ENCODE measurements at places on chromosomes 4 and X.

GRCh38 chrX:99752776-99753175 is 657.3 kb downstream of the PCDH19 start:
- no peak for DNase-seq

DNA sequence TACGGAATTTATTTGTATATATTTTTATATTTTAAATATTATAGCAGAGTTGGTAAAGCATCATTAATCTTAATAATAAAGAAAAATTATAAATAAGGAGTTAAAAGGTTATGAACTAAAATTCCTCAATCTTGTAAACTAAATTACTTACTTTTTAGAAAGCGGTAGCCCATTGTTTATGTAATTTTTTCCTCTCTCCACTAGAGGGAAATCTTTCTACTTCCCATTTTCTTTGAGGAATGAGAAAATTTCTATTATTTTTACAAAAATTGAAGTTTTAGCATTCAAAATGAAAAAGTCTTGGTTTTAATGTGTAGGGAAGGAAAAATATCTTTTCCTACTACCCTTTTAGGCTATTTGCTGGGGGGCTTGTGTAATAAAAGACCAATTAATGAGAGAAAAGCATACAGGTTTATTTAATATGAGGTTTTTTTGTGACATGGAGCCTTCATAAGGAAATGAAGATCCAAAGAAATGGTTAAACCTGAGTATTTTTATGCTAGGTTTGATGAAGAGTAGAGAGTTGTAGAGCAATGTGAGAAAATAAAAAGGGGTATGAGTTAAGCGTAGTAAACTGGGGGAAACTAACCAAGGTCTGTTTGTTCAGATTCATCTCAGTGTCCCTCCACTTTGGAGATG is 68.7 kb upstream of the ADAD1 start:
- peak; percentile 11 for DNase-seq

GRCh38 chr4:4289055-4289454 is 899 bp downstream of the LYAR start:
- DNase-seq: no peak

GRCh38 chr4:1093391-1094335 is 19.7 kb downstream of the RNF212 start:
- DNase-seq: no peak

- no peak for DNase-seq
Measured at GRCh38 chr4:66849596-66849995, 695.7 kb downstream of the CENPC start.

GRCh38 chr4:19301527-19301926 is 950.2 kb upstream of the SLIT2 start:
- DNase-seq: no peak

DNA sequence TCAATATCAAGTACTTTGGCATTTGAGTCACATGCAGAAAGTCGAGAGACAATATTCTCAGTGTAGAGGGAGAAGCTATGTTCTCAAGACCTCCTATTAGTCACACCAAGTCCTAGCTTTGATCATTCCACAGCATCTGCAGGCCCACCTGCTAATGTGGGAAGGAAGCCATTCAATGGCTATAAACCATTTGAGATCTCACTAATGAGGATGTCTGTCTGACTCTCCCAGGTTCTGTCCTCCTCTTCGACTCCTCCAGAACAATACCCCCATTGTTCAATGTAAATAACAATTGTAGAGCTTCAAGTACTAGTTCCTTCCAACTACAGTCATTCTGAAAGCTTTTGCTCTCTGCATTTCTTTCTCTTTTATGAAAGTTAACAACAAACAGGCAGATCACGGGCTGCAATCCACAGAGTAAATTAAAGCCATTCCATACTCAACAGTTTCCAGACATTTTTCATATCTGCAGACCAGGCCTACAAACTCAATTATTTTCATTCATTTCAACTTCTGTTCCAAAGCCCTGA is 140.2 kb upstream of the EDNRA start:
- no peak for DNase-seq

DNA sequence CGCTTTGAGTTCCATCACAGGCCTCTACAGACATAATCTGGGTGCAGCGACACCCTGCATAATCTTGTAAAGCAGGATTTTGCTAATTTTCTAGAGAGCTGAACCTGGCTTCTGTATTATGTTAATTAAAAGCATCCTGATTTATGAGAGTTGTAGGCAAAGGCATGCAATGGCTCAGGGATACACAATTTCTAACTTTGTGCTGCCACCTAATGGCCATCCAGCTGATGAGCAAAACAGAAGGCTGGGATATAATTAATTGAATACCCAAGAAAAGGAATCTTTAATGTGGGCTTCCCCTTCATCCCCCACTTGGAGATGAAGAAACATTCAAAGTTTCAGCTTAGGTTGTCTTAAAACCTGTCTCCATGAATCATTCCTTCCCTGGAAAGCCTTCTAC is 78.1 kb downstream of the BMP15 start:
- peak; percentile 26 for DNase-seq

- DNase-seq: no peak
Measured at GRCh38 chr4:182306792-182307507, 63.7 kb downstream of the TENM3 start.

DNA sequence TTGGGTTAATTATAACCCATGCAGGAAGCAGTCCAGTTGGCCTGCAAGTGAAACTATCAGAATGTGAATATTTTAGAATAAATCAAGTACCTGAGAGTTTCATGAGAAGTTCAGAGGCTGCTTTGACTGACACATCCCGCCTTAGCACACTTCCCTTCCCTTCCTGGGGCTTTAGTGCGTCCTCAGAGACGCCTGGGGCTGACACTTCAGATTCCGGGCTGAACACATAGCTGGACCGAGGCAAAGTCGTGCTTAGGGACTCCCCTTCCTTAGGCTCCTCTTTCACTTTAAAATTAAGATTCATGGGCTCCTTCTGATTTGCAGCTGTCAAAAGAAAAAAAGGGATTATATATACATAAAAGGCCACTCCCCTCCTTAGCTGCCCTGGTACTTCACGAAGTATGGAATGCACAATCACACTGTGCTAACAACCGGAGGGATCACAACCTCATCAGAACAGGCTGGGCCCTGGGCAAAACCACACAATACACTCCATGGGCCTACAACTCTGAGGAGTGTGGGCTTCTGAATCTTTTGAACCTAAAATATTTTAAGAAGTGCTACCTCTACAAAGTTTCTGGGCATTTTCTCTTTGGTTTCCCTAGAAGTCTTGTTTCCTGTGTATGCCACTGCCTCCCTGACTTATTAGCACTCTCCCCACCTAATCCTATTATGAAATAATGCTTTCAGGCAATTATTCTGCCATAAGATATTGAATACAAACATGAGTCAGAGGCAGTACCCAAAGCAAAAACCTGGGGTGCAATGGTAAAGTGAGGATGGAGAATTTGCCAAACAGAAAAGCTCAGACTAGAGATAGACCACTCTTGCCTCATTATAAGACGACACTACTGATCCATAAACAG is 68.2 kb downstream of the ZNF827 start:
- DNase-seq: no peak

GRCh38 chrX:118496763-118497079 is 1.1 kb downstream of the DOCK11 start:
- no peak for DNase-seq

- DNase-seq: no peak
Measured at GRCh38 chr4:124499261-124499660, 213.3 kb downstream of the ANKRD50 start.

DNA sequence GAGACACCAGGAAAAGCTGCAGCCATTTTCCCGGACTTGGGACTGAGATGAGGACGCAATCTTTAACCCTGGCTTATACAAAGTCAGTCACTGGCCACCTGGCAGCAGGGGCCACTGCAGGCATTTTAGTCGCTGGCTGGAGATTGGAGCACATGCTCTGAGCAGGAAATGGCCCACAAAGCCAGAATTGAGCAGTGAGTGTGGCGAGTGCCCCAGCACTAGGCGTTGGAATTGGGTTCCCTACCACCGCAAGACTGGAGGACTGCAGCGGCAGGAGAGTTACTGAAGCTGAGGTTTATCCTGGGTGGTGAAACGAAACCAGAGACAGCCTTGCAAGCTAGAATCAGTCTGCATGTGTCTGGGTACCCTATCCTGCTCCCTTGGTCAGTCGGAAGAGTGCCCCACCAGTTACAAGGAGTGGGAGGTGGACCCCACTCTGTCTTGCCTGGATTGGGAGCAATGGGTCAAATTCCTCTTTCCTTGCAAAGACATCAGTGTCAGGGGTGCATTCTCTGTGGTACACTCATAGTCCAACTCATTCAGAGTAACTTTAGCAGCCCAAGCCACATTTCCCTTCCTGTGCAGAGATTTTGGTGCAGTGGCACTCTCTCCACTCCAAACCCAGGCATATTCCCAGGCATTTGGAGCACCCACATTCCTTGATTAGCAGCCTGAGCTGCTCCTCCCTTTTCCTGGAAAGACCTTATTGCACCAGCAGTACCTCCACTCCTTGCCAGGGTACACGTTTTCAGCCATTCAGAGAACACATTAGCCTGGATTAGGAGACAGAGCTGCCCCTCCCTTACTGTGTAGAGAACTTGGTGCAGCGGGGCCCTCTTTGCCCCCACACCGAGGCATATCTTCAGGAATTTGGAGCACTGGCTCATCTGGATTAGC is 36.7 kb upstream of the PLK4 start:
- no peak for DNase-seq

DNA sequence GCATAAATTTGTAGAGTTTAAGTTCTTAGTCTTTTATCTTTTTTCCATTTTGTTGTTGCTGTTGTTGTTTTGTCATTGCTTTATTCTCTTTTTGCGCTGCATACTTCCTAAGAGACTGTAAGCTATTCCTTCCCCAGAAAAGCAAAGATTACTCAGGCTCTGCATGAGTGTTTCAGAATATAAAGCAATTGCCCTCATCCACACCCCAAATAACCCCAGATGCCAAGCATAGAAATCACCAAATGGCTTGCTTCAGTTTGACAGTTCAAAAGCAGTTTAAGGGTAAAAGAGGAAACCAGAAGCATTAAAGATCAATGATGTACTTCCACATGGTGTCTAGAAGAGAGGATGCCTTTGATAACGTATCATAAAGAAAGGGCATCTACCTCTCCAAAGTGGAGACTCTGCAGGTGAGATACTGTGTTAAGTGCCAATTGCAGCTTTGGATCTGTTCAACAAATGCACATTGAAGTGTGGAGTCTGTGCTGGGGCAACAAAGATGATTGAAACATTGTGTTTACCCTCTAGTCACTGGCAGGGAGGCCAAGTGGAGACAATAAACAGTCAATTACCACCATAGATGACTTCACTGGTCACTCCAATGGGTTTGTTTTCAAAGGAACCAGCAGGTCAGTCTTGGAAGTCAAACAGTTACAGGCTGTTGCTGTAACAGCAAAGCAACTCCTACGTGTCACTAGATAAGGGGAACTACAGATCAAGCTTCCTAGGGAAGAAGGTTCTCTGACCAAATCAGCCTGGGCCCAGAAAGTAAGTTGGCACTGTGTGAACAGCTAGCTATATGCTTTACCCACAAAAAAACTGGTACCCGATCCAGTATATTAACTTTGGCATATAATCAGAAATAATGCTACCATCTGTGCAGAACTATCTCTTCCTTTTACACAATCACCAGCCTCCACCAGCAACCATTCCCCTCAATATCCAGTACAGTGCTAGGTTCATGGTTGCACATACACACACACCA is 40.6 kb upstream of the IL21 start:
- no peak for DNase-seq

DNA sequence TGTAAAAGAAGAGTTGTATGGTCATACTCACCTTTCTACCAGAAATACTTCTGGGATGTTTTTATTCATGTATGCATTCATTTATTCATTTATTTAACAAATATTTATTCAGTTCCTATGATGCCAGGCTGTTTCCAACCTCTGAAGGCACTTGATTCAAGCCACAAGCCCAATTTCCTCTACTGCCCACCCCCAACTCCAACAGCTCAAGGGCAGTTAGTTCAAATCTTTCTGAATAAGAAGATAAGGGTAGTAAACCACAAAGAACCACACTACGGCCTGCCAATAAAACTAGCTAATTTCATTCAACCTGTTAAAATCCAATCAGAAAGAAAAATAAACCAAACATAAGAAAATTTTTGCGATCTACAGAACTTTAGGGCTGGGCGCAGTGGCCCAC is 31.2 kb downstream of the LRBA start:
- DNase-seq: no peak

GRCh38 chr4:20617678-20618396 is 82.4 kb upstream of the PACRGL start:
- DNase-seq: no peak

DNA sequence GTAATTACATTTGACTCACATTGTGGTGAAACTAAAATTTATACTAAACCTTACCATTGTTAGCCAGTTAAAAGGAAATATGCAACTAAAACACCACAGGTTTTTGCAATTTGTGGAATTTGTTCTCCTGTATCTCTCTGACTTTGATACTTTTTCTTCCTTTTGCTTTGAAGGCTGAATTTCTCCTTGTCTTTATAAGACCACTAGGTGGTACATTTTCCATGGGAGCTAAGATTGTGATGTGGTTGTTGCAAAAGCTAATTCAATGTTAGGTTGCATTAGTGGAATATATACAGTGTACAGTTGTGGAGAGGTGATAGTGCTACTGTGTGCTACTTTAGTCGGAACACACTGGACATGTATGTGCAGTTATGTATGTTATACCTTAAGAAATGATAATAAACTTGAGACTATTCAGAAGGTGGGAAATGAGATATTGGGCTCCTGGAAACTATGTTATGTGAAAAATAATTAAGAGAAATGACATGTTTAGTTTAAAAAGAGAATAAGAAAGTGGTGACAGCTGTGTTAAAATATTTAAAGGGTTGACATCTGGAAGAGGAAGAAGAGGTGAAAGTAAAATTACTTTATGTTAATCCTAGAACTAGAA is 70.3 kb downstream of the ARL9 start:
- peak; percentile 25 for DNase-seq

GRCh38 chr4:30600246-30601017 is 119.7 kb upstream of the PCDH7 start:
- DNase-seq: no peak

DNA sequence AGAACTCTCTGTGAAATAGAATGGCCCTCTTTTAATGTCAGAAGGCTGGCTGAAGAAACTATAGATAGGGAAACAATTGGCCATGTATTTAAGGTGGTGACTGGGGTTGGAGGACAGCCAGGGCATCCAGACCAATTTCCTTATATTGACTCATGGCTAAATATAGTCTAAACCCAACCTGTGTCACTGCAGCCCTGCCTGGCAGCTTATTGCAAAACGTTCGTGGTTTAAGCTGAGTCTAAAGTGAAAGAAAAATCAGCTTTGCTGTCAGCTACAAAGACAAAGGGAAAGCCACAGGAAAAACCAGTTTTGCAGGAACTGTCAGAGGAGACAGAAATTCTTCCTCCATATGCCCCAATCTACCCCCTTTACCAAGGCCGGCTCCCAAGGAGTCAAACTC is 902.8 kb upstream of the NDST4 start:
- DNase-seq: no peak

DNA sequence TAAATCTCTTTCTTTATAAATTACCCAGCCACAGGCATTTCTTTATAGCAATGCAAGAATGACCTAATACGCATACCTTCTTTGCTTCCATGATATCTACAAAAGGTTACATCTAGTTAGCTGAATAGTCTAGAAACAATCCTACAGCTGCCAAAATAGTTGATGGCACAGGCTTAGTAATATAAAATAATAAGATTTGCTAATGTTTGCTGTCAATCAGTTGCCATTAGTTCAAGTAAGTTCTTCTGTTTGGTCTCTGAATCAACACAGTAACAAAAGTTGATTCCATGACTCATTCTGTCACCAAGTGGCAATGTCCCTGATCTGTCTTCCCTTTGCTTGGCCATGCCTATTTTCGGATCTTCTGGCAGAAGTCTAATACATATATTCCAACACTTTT is 470.2 kb downstream of the SPRY1 start:
- no peak for DNase-seq

GRCh38 chr4:116880625-116881024 is 204.8 kb downstream of the TRAM1L1 start:
- no peak for DNase-seq

Measured in NCI-H460 (cell line).